HFFc6 (cell line): ENCODE measurements at places on chromosomes 3 and 15. TPM values are rescaled to one million over a fixed set of nuclear protein-coding genes. Genes with fewer than 3 reads are reported as not detected.

- DNase-seq, result peak; percentile 70
Observed at GRCh38 chr15:69758291-69758771, 305.7 kb downstream of the RPLP1 start.

DNA sequence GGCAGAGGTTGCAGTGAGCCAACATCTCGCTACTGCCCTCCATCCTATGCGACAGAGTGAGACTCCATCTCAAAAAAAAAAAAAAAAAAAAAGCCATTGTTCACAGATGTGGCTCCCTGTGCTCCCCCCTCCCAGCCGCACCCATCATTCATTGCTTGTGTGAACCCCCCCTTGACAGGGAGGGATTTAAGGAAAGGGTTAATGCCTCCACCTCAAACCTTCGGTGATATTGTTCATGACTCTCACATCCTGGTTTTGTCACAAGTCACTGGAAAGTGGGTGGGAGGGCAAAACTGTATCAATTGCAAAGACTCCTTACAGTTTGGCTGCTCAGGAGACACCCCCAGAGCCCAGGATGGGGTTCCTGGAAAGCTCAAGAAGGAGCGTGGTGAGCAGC, 7.7 kb downstream of the SLC6A6 start:
- DNase-seq, result no peak

DNA sequence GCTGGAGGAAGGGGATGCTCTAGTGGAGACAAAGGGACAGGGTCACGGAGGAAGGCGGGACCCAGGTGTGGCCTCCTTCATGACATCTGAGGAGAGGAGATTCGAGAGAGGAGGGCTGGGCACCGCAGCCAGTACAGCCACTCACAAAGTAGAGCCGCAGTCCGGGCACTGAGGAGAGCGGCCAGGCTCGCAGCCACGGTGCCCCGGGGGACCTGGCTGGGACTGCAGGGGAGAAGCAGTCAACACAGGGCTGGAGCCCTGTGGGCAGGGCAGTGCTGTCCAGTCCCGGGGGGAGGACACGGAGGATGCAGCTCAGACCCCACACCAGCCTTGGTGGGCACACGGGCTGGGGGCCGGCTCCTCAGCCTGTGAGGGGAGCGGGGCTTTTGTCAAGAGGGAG, 40.3 kb downstream of the HMCES start:
- no peak for DNase-seq

- DNase-seq, result no peak
Observed at GRCh38 chr15:59536553-59536952, 75.0 kb upstream of the GCNT3 start.

DNA sequence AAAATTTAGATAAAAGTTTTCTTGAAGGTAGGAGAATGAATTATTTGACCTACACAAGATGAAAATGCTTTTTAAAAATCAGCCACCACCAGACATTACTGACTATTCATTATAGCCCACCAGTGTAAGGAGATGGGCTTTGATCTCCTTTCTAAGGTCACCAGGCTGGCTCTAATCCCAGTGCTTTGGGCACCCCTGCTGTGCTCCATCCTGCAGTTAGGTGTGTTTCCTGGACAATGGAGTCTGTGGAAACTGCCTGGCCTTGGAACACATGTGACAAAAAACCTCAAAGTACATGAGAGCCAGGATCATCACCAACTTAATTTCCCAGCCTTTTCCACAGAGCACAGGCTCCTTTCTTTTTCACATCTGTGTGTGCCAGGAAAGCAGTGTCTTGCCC, 260.9 kb downstream of the CHST2 start:
- DNase-seq, result no peak

DNA sequence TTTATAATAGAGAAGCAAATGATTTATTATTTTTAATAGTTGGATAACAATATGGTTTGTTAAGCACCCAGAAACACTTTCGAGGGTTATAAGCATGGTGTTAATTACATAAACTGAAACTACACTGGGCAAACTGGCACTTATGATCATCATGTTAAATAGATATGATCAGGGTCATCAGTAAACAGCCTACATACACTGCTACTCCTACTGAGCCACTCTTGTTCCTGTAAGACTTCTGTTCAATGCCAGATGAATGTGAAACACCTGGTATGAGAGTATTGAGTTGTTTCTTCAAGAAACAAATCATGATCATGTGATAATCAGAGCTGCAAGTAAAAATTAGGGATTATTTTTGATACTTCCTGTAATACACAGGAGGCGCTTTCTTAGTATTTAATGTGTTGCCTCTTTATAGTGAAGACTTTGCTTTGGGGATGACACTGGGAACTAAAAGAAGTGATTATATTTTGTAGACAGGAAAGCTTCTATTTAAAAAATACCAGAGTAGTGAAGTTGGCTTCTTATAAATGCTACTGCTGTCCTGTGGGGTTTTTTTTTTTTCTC, 32.3 kb upstream of the UTS2B start:
- DNase-seq, result no peak

GRCh38 chr3:48466386-48467109, 20.0 kb downstream of the ATRIP start:
- no peak for DNase-seq

- DNase-seq, result no peak
Observed at GRCh38 chr3:106068795-106069194, 200.0 kb upstream of the CBLB start.

GRCh38 chr15:92714477-92715401, 59.2 kb upstream of the FAM174B start:
- DNase-seq, result peak; percentile 57

- no peak for DNase-seq
Observed at GRCh38 chr15:75107516-75107907, 84.1 kb downstream of the PPCDC start.

DNA sequence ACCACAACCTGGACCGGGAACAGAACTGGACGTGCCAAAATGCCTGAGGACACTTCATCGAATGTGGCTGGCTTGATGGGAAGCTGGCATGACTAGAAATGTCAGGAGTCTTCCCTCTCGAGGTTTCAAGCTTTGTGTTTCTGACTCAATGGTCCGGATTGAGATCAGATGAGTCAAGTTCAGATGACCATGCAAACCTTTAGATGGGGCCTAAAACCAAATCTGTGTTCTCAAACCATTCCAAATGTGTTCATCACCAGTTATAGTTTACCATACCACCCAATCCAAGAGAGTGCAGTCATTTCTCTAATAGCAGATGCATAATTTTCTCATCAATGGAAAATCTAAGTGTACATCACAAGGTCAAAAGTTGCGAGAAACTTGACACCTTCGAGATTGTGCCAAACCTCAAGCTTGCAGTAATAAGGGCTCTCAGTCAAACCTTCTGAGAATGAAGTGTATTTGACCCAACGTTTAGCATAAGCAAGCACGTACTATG, 369.1 kb downstream of the RORA start:
- peak; percentile 59 for DNase-seq

- no peak for DNase-seq
Observed at GRCh38 chr3:42557854-42558253, 23.9 kb downstream of the SEC22C start.

DNA sequence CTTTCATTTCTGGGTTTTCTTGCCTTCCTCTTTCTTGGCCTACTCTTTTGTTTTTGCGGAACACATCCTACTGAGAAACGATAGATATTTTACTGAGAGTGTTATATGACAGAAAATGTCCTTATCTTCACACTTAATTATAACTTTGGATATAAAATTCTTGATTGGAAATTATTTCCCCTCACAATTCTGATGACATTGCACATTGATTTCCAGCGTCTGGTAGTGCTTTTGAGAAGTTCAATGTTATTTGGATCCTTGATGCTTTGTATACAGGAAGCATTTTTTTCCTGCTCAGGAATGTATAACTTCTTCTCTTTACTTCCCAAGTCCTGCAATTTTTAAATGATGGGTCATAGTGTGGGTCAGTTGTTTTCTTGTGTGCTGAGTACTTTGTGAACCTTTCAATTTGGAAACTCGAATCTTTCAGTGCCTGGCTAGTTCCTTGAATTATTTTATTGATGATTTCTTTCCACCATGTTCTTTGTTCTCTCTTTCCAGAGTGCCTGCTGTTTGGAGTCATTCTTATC, 183.9 kb downstream of the PDCD6IP start:
- DNase-seq, result no peak

- no peak for DNase-seq
Observed at GRCh38 chr3:11601446-11602238, 42.1 kb downstream of the VGLL4 start.

- DNase-seq, result no peak
Observed at GRCh38 chr3:52253314-52254304, 8.1 kb downstream of the PPM1M start.

GRCh38 chr3:42176242-42177034, 85.3 kb downstream of the TRAK1 start:
- peak; percentile 22 for DNase-seq

DNA sequence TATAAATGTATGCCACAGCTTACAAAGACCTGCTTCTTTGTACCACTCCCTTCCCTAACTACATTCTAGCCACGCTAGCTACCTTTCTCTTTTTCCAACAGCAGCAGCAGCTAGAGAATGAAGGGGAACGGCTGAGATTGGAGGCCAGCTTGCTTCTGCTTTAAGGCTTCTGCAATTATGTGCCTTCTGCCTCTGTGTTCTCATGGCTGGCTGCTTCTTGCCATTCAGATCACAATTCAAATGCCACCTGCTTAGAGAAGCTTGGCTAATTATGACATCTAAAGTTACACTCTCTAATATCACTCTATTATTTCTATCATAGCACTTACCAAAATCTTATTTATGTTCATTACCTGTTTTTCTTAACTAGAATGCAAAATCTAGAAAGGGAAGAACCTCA, 95.2 kb downstream of the RYK start:
- DNase-seq, result no peak

- peak; percentile 30 for DNase-seq
Observed at GRCh38 chr15:77869021-77869895, 208.3 kb downstream of the TBC1D2B start.

DNA sequence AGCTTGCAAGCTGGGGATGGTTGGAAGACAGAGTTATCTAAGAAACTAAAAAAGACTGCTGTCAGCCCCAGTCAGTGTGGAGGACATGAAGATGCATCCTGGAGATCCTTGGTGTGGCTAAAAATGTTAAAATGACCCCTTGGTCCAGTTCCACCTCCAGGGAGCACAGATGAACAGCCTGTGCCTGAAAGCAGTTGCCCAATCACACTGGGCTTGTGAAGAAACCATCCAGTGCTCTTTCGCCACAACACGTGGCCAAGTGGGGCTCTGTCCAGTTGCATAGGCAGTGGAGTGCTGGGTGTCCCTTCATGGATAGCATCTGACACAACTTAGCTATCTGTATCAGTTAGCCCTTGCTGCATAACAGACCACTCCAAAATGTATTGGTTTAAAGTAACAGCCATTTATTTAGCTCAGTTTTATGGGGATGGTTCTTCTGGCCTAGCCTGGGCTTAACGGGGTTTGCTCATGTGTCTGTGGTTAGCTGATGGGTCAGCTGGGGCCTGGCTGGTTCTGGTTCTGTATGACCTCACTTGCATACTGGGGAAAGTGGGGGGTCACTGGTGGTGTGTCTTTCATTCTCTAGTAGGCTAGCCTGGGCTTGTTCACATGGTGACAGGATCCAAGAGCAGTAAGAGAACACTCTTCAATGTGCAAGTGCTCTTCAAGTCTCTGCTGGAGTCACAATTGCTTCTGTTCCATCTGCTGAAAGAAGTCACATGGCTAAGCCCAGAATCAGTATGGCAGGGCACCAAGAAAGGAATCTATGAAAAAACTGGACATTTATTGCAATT, 226.2 kb downstream of the PDCD6IP start:
- no peak for DNase-seq

DNA sequence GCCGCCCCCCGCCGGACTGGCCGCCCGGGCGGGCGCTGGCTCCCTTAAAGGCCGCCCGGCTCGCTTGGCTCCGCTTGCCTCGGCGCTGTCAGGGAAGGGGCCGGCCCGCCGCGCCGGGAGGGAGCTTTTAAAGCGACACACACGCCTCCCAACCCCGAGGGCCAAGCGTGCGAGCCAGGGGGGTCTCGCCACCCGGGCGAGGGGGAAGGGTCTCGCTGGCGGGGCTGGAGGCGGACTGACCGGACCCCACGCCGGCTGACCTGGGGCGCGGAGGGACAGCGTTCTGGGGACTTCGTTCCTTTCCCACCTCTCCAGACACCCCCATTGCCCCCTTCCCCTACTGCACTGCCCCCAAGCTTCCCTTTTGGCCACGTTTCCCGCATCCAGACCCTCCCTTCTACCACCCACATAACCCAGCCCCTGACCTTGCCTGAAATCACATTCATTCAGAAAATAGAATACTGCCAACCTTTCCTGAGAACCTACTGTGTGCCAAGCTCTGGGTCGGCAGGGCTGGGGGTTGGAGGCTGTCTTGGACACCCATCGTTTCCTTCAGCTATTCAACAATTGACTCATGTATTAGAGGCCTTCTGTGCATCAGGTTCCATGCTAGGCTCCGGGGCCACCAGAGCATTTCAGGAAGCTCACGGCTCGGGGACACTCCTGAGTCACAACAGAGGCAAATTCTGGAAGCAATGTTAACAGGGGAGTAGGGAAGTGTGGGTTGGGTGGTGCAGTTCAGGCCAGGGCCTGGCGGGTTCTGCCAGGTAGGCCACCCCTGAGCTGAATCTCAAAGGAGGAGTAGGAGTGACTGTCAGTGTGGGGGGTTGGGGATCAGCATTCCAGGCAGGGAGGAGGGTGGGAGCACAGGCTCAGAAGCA, at the start of gene INSYN1:
Gene INSYN1, minus strand, starts transcription at position 102 of the 881 bp plus-strand sequence. CDS start 2,221 bp downstream, outside the sequence.
- no peak for DNase-seq

GRCh38 chr3:146491303-146491702, 21.9 kb upstream of the PLSCR2 start:
- peak; percentile 1 for DNase-seq

DNA sequence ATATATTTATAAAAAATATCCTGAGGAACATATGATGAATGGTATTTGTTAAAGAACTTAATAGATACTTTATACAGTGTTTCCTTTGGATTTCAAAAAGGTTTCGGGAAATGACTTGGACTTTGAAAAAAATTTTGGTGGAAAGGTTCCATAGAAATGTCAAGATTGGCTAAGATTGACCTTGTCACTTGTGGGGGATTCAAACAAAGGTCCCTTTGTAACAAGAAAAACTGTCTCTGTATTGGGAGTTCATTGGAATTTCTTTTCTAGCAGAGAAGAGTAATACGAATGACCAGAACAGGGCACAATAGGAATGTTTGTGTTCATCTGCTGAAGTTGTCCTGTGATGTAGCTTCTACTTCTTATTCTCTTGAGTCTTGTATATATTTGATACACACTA, 43.2 kb downstream of the ARHGEF26 start:
- DNase-seq, result no peak

The UNC45A gene
- 65.3 to 80.3 TPM (median 79.5 TPM) in 3 replicates for total RNA-seq

The ZPLD1 gene
- 0.12 to 0.24 TPM in 2 of 3 replicates, not detected in the other for total RNA-seq

The SEMA7A gene
- 136 to 214 TPM (median 195 TPM) in 3 replicates for total RNA-seq

The SLC12A1 gene
- total RNA-seq, result not detected in 3 replicates

The CHRNB4 gene
- not detected in 3 replicates for total RNA-seq

The TMEM212 gene
- not detected in 3 replicates for total RNA-seq

The AADAC gene
- not detected in 3 replicates for total RNA-seq

The HTR3D gene
- total RNA-seq, result not detected in 3 replicates

The LRRC31 gene
- total RNA-seq, result not detected in 3 replicates

The DPH6 gene
- total RNA-seq, result 8.9 to 15.2 TPM (median 9.8 TPM) in 3 replicates

The LMAN1L gene
- not detected in 3 replicates for total RNA-seq
